ENCODE measurements at places on chromosomes 2 and 18.

- no peak for DNase-seq
Observed at GRCh38 chr2:175103191-175103590, 64.8 kb downstream of the ATF2 start.

DNA sequence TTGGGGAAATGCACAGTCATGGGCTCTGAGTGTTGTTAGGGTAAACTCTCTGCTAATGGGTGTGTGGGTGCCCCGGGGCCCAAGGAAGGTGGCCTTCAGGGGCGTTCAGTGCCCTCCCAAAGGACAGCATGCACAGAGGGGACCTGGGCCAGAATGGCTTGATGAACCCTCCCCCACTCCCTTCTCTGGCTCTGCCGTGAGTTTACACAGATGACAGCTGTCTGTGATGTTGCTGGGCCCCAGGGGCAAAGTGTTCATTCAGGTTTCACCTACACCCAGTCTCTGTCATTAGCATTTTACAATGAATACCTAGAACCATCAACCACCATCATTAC lies 3.2 kb downstream of the NPPC start:
- no peak for DNase-seq

GRCh38 chr2:33412920-33413319 lies 63.5 kb upstream of the RASGRP3 start:
- DNase-seq = peak; percentile 4

- DNase-seq = no peak
Observed at GRCh38 chr2:142308744-142309143, 177.9 kb upstream of the LRP1B start.

DNA sequence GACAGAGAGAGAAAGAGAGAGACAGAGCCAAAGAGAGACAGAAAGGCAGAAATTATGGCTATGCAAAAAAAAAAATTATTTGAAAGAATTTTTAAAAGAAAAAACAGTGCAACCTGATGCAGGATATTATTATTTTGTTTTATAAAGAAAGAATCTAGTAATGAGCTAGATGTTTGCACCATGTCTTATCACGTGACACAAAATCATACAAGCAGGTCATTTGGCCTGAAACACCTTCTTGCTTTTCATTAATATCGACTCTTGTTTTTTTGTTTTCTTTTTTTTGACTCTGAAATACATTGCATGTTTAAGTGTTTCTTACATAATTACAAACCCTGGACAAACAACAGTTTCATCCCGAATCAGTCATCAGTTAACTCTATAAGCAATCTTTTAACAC lies 606.0 kb downstream of the LRP1B start:
- DNase-seq = no peak

GRCh38 chr18:29156531-29156930 lies 979.6 kb upstream of the CDH2 start:
- DNase-seq = no peak

DNA sequence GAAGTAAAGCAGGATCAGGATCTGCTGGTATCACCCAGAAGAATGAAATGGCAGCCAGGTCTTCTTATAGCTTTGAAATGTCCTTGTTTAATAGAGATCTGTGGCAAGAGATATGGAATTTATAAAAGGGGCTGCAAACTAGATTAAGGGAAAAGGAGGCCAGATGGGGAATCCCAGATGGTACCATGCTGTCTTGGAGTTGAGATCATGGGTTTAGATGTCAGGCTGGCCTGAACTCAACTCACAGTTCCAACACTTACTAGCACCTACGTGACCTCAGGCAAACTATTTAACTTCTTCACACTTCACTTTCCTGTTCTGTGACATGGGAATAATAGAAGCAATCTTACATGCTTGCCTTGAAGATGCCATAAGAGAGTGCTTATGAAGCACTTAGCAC lies 188.2 kb downstream of the ALK start:
- DNase-seq = no peak

- no peak for DNase-seq
Observed at GRCh38 chr2:61431345-61431744, 39.5 kb downstream of the USP34 start.

DNA sequence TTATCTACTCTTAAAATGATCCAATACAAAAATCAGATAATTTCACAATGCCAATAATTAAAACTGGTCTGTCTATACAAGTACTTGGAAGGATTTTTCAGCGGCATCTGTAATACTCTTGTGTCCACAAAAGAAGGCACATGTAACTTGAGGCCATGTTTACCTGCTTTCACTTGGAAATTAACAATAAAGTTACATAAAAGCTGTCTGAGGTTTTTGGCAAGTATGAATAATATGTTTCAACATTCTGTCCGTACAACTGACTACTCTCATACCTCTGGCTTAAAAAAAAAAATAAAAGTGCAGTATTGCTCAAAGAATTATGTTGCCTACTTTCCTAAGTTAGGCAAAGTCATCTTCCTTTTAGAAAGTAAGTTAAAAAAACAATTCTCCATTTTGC lies 253.6 kb downstream of the NBAS start:
- no peak for DNase-seq

GRCh38 chr2:47002480-47003381 lies 87.1 kb upstream of the MCFD2 start:
- DNase-seq = peak; percentile 70

DNA sequence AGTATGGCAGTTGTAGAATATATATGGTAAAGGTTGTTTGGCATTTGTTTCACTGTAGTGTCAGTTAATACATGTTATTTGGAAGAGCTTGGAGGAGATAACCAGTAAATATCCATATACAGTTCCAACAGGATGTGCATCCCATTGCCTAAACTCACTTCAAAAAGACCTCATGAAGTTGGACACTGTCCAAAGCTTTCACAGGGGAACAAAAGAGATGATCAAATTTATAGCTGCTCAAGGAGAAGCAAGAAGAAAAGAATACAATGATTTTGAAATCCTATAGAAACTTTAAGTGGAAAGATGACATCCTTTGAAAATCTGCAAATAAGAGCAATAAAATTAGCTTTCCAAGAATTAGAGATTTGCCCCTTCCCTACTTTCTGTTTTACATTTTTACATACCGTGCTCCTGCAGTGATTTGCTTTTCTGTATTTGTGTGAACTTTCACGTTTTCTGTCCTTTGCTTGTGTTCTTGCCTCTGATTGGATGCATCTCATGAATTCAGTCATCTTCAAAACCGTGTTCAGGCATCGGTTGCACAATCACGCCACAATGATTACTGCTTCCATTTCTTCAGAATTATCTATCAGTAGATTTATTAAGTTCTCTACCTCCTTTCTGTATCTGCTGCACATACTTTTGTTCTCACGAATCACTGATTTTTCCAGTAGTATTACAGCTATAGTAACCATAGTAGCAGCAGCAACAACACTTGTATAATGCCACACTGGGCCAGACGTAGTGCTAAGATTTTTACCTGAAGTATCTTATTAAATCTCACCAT lies 83.8 kb downstream of the PARD3B start:
- no peak for DNase-seq

DNA sequence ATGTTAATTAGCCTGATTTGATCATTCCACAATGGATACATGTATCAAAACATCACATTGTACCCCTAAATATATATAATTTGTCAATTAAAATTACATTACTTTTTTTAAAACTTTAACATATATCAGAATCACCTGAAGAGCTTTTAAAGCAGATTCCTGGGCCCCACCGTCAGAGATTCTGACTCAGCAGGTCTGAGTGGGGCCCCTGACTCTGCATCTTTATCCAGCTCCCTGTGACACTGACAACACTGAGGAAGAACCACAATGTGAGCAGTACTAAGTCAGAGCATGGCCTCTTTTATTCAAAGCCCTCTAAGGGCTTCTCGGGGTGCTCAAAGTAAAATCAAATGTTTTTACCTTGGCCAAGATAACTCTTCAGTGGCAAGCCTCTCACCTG lies 9.7 kb downstream of the KIDINS220 start:
- no peak for DNase-seq

Data from NCI-H1417 (cell line).